ENCODE measurements at places on chromosomes 7 and 10.

DNA sequence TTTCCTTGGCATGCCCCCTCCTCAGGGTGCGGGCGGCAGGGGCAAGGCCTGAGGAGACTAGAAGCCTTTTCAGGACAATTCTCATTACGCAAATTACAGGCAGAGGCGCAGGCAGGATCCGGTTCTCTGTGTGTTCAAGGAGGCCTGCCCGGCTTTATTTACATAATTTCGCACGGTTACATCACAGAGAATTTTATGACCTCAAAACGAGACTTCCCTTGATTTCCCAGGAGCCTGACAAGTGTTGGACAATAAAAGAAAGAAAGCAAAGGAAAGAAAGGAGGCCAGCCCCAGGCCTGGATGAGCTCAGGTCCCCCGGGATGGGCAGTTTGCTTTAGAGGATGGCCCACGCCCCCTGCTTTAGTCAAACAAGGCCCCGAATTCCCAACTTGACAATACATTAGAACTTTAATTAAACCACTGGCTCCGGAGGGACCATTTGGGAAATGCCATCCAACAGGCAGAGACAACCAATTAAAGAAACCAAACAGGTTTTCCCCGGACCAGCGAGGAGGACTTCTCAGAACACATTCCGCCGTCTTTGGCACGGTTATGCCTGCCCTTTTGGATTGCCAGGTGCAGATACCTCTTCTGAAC, 2.9 kb downstream of the MNX1 start:
- no peak for DNase-seq
- no peak overlapping the region for H3K4me3 ChIP-seq
- H3K27me3 ChIP-seq, result peaks cover 77% of the 10 kb centered on the region
- H3K4me1 ChIP-seq, result peaks cover 15% of the 10 kb centered on the region
- no peaks in the 10 kb centered on the region for H3K36me3 ChIP-seq
- no peak overlapping the region for H3K27ac ChIP-seq

DNA sequence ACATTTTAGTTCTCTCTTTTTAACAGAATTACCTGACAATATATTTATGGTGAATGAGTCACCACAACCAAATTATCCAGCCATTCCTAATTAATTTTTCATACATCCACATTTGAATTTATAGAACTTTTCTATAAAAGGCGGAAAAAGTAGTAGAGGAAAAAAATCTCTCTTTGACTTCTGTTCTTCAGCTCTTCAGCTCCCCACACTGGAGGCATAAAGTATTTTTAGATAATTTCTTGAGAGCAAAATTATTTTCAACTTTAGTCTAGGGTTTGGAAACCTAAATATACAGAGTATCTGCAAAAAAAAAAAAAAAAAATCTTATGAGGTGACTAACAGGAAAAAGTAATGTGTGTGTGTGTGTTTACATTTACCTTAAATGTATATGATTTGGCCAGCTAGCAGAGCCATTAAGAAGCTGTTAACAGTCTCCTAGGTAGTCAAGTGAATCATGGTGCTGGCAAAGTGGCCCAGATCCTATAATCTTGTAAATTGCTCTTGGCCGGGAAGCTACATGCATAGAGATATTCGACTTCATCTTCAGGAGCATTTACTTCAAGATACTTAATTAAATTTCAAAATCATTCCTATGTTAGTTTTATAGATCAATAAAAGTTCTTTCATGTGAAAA, 383.1 kb upstream of the STEAP1 start:
- H3K4me1 ChIP-seq, result no peaks in the 10 kb centered on the region
- H3K27ac ChIP-seq, result no peak overlapping the region
- no peak overlapping the region for H3K4me3 ChIP-seq

DNA sequence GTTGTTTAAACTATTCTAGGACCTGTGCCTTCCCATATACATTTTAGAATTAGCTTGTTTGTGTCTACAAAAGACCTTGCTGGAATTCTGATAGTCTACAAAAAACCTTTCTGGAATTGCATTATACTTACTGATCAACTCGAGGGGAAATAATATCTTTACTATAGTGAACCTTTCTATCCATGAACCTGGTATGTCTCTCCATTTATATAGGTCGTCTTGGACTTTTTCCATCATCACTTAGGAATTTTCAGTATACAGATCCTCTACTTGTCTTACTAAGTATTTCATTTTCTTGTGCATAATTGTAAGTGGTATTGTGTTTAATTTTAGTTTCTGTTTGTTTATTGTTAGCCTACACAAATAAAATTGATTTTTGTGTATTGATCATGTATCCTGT, 101.1 kb downstream of the WDFY4 start:
- no peak overlapping the region for H3K4me3 ChIP-seq
- H3K4me1 ChIP-seq, result peaks cover 12% of the 10 kb centered on the region
- no peak for DNase-seq
- H3K27me3 ChIP-seq, result peaks cover 34% of the 10 kb centered on the region
- H3K27ac ChIP-seq, result no peak overlapping the region

DNA sequence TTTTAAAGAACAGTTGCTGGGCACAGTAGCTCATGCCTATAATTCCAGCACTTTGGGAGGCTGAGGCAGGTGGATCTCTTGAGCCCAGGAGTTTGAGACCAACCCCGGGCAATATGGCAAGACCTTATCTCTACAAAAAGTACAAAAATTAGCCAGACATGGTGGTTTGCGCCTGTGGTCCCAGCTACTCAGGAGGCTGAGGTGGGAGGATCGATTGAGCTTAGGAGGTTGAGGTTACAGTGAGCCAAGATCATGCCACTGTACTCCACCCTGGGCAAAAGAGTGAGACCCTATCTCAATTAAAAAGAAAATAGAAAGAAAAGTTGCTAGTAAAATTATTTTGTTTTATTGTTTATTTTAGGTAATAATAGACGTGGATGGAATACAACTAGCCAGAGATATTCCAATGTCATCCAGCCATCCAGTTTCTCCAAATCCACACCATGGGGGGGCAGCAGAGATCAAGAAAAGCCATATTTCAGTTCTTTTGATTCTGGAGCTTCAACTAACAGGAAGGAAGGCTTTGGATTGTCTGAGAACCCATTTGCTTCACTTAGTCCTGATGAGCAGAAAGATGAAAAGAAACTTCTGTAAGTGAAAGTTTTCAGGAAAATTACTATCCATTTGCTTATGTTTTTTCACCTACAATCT, 3.0 kb downstream of the NUP42 start:
- no peak for DNase-seq
- H3K36me3 ChIP-seq, result peaks cover 15% of the 10 kb centered on the region
- no peak overlapping the region for H3K4me3 ChIP-seq
- peaks cover 33% of the 10 kb centered on the region for H3K4me1 ChIP-seq
- H3K27ac ChIP-seq, result no peak overlapping the region
- no peaks in the 10 kb centered on the region for H3K27me3 ChIP-seq

DNA sequence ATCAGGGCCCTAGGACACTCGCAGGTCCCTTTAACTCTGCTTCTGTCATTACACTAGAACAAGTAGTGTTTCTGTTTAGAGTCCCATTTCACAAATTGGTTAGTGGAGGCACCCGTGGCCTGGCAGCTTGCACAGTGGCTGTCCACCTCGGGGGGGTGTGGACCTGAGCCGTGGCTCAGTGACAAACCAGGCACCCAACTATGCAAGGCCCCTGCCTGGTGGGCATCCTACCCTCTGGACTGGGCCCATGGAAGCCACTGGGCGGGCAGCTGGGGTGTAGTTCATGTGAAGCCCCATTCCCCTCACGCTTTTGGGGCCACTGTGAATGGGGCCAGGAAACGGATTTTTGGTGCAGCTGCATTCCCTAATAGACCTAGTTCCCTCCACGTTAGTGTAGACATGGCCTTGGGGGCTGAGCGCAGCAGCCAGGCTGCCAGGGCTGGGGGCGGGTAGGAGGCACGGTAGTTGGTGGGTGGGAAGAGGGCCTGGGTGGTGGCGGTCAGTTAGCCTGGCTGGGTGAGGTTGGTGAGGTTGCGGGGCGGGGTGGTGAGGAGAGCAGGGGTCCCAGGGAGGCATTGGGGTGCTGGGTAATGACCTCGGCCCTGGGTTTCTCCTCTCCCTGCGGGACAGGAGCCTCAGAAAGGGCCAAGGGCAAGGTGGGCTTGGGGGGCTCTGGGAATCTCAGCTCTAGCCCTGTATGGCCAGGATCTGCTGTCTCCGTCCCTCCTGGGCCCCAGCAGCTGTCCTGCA, 18.7 kb downstream of the ZNF316 start:
- DNase-seq, result no peak
- H3K36me3 ChIP-seq, result peaks cover 23% of the 10 kb centered on the region
- H3K4me1 ChIP-seq, result peaks cover 3% of the 10 kb centered on the region
- H3K4me3 ChIP-seq, result no peak overlapping the region
